ENCODE measurements at places on chromosomes 5 and 9.

GRCh38 chr9:134947265-134947955, 29.7 kb upstream of the FCN1 start:
- no peak for DNase-seq

GRCh38 chr9:101897196-101897595, 158.7 kb upstream of the GRIN3A start:
- no peak for DNase-seq

DNA sequence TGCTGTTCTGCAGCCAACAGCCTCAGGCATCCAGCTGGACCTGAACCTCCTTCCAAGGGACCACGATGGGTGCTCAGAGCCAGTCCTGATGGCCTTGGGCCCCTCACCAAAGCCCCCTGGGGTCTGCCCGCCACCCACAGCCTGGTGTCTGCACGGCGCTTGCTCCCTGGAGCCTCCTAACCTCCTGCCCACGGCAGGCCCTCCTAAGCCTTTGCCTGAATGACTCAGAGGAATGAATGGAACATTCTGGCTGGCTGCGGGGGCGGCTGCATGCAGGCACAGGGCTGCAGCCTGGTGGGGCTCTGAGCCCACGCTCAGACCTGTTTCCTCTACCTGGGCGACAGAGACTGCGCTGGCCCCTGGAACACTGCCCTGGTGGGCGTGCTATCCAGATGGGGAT, 6.9 kb downstream of the SOHLH1 start:
- no peak for DNase-seq

DNA sequence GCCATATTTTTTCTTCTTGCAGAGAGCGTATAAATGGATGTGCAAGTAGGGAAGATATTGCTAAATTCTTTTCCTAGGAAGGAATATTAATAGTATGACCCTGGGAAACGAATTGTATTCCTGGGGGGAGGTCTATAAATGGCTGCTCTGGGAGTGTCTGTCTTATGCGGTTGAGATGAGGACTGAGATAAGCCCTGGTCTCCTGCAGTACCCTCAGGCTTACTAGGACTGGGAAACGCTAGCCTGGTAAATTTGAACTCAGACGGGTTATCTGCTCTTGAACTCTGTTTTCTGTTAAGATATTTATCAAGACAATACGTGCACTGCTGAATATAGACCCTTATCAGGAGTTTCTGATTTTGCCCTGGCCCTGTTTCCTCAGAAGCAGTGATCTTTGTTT, 1126.4 kb upstream of the C9orf72 start:
- DNase-seq = no peak

DNA sequence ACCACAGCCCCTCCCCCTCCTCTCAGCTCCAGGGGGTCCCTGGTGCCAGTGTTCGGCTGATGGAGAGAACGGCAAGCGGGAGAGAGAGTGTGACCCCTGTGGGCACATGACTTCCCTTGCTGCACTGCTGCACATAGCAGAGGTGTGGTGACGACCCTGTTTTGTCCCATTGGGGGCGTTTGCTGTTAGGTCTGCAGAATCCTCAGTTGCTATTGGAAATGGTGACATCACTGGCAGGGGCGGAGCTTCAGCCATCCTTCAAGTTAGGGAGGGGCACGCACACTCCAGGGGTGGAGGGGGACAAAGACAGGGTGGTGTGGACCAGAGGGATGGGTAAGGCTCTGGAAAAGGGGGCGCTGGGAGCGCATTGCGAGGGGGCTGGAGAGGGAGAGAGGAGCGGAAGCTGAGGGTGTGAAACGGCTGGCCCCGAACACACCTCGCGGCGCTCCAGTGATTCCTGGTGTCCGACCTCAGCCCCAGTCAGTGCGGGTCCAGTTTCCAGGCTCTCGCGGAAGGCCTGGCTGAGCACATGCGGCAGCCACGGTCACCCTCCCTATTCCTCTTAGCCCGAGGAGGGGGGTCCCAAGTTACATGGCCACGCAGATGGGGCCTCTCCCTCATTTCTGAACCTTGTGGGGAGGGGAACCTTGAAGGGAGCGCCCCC, 764 bp upstream of the GRIN1 start:
- DNase-seq = no peak

GRCh38 chr5:104444656-104445055, 882.1 kb upstream of the NUDT12 start:
- no peak for DNase-seq

DNA sequence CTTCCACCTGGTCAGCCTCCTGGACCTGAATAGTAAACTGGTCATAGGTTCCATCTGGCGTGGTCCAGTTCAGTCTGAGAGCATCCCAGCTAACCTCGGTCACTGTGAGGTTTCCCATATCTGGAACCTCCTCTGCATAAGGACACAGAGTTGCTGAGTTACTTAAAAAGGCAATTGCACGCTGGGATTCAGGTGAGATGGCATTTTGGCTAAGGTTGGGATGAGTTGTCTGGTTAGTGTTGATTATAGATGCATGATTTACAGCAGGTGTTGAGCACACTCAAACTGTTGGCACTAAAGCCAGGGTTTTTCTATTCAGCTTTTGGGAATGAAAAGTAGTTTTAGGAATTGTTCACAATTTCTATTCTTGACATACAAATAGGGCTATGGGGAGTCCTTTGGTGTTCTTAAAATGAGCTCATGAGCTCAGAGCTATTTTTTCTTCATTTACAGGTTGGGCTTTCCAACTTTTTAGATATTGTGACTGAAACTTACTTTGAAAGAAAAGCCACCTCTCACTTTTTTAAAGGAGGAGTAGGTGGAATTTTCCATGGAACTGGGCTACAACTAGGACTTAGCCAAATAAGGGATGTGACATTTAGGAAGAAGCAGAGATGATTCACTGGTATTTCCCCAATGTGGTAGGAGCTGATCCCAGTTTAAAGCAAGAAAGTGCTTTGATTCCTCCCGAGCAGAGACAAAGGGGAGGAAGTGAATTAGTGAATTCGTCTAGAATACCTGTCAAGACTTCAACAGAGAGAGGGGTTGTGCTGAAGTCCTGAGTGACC, 54.7 kb downstream of the TNC start:
- DNase-seq = no peak

DNA sequence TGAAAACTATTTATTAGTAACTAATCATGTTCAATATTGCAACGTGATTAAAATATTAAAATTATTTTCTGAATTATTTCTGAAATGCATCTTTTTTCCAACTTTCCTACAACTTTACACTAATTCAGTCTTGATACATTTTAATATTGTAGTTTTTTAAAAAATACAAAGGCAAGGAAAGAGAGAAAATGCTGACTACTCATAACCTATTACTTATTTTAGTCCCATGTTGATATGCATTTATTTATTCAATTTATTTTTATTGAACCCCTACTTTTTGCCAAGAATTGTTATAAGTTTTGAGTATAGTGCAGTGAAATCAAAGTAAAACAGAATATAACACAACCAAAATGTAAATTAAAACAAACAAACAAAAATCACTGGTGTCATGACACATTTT, 978.2 kb downstream of the CDH9 start:
- DNase-seq = no peak

GRCh38 chr5:118967059-118967508, 21.3 kb downstream of the DTWD2 start:
- DNase-seq = no peak

- no peak for DNase-seq
These were observed 658.6 kb downstream of the ISL1 start for GRCh38 chr5:52041842-52042241.

DNA sequence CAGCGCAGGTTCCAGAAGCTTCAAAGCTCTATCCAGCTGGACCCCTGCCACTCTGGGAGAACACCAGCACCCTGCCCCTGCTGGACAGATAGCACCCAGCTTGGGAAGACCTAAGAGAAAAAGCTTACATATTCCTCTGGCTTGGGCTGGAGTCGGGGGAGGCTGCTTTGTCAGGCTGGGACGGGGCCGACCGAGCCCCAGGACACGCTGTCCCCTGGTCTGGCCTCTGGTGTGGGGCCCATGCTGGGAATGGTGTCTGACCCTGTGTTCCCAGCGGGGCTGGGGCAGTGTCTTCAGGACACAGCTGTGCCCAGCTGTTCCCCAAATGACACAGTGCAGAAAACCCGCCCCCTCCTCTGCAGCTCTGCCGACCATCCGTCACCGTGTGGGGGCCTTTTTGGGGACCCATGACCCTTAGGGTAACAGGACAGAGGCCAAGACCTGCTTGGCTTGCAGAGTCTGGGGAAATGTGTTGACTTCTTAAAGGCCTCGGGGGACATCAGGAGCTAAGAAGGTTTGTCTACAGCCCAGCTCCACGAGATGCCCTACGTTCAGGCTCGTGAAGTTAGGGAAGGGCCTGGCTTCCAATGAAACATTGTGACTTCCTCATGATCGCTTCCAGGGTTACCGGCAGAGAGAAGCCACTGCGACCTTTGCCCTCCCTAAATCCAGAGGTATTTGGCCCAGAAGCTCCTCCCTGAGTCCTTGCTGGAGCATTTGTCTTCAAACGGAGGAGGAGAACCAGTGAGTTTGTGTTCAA, 20.4 kb upstream of the SLC2A6 start:
- no peak for DNase-seq

DNA sequence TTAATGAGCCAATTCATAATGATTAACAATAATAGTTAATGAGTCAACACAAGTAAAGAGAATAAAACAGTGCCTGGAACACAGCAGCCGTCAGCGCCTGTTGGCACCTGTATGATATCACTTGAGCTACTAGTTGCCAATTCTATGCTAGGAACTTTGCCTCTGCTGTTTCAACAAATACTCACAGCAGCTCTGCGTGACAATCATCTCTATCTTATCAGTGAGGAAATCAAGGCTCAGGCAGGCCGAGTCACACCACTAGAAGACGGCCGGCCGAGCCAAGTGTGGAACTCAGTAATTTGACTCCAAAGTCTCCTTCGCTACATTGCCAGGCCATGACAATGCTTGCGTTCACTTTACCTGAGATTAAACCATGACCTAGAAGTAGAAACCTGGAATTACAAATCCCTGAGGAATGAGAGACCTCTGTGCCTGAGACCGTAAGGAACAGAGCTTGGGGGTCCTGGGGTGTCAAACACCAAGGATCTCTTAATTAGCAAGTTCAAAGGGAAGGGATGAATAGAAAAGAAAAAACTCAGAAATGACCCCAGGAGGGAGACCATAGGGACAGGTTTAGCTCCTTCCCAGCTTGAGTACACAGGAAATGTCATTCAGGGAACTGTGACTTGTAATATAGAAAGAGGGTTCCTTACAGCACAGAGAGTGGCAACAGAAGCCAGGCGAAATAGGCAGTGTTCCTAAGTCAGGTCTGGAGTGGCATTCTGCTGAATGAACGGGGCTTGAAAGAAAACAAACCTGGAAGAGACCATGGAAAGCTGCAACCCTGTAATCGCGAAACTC, 109.1 kb downstream of the SUSD1 start:
- DNase-seq = no peak

- no peak for DNase-seq
These were observed 35.5 kb upstream of the EMB start for GRCh38 chr5:50476549-50476948.

- no peak for DNase-seq
These were observed 24.0 kb upstream of the RNF130 start for GRCh38 chr5:180095545-180095944.

- no peak for DNase-seq
These were observed 115.8 kb downstream of the EMB start for GRCh38 chr5:50325237-50325832.

DNA sequence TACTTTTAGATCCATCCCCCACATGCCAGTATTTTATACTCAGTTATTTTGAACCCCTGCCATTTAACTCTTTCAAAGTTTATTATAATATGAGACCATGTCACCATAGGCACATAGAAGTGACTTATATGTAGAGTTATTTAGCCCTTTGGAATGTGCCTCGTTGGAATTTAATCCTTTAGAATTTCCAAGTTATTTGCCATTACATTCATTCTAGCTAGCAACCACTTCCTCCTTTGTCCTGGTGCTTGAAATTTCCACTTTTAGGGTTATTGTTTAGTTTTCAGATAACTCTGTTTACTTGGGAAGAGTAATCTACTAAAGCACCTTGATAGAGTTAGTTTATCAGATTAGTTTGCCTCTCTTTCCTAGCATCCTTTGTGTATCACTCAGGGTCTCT, 82.8 kb upstream of the TLE1 start:
- no peak for DNase-seq

DNA sequence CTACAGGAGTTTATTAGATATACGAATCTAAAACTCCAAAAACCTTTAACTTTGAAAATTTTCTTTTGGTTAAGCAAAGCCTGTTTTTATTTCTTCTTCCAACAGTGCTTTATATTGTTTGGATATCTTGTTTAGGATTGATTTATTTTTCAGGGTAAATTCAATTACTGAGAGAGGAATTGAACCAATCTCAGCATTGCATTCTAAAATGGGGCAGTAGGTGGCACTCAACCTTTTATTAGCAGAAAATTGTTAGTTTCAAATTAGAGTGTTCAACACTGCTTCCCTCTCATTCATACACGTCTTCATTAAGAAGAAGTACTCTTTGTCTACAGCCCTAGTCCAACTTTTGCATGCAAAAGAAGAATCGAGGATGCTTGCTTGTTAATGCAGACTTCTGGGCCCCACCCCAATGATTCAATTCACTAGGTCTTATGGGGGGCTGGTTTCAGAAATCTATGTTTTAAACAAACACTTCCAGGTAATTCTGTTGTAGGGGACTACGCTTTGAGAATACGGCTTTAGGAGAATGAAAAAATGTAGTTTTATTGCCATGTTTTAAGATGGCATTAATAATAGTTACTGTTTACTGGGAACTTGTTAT, 26.6 kb downstream of the MRPL22 start:
- DNase-seq = no peak

- no peak for DNase-seq
These were observed 43.8 kb downstream of the KCNT1 start for GRCh38 chr9:135745686-135746324.

DNA sequence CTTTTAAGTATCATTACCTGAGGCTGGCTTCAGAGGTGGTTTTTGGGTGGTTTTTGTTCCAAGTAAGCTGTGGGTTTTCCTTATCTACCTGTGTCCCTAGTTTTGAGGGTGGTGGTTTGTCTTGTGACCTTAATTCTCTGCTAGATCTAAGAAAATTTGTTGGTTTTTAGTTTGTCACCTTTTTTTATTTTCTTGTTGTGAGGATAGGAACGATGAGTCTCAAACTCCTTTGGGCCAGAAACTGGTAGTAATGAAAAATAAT, 73.3 kb downstream of the KCNN2 start:
- DNase-seq = no peak

DNA sequence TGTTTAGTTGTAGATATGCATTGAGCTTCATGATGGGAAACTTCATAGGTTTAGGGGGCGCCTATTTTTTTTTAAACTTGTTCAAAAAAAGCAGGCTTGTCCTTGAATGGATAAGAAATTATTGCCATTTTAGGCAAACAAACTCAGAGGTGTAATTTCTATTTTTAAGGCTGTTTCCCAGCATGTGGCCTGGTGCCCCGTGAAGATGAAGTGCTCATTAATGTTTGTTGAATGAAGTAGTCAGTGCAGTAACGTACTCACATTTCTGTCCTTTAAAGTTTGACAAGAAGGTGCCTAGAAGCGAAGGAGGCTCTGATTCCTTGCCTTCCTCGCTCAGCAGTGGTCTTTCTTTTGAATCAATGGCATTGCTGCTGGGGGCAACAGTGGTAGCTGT, 54.3 kb downstream of the ZNF618 start:
- no peak for DNase-seq

GRCh38 chr5:61622156-61622555, 290.1 kb downstream of the ZSWIM6 start:
- DNase-seq = no peak
